ENCODE measurements at places on chromosomes 2 and 18.

DNA sequence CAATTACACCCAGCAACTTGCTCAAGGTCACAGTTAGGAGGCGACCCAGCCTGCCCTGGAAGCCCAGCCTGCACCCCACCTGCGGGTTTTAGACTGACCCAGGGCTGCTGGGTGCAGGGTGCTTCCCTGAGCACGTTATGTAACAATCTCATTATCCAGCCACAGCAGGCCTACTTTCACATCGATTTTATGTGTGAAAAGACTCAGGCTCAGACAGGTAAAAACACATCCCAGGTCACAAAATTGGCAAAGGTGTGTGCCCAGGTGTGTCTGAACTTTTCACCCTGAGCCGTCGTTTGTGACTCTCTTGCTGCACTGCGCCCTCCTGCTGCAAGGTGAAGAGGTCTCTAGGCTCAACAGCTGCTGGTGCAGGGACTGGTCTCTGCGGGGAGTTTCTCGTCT lies 668.2 kb upstream of the HS6ST1 start:
- DNase-seq, result no peak

- DNase-seq, result no peak
Observed at GRCh38 chr2:204691911-204692510, 146.7 kb downstream of the PARD3B start.

DNA sequence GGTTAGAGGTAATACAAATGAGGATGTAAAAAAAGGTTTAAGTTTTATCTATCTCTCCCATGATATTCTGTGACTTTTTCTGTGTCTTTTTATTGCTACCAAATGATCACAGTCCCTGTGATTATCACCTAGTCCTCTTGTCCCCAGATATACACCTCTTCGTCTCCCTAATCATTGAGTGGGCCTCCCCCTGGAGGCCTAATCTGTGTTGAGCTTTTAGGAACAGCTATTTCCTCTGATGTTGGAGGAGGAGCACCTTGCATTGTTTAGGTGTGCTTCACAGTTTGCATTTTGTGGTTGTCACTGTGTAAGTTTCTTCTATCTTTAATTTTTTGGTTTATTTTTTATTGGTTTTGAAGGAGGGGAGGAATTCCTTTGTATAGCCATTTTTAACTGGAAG lies 33.3 kb downstream of the CCDC85A start:
- DNase-seq, result no peak

- DNase-seq, result no peak
Observed at GRCh38 chr2:223681125-223681524, 79.0 kb upstream of the SCG2 start.

DNA sequence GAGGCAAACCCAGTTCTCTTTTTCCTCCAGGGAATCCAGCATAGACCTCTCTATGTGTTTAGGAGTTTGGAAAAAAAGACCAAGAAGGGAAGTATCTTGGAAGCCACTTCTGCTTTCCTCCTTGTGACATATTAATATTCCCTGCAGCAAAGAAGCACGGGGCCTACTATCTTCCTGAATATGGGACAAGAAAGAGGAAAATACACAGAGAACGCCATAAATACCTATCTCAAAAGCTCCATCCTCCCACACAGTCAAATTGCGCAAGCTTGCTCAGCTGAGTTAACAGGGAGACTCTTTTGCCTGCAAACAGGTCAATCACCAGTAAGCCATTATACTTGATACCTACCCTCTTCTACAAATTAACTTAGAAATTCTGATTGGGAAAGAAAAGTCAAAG lies 16.7 kb upstream of the RAPH1 start:
- no peak for DNase-seq

DNA sequence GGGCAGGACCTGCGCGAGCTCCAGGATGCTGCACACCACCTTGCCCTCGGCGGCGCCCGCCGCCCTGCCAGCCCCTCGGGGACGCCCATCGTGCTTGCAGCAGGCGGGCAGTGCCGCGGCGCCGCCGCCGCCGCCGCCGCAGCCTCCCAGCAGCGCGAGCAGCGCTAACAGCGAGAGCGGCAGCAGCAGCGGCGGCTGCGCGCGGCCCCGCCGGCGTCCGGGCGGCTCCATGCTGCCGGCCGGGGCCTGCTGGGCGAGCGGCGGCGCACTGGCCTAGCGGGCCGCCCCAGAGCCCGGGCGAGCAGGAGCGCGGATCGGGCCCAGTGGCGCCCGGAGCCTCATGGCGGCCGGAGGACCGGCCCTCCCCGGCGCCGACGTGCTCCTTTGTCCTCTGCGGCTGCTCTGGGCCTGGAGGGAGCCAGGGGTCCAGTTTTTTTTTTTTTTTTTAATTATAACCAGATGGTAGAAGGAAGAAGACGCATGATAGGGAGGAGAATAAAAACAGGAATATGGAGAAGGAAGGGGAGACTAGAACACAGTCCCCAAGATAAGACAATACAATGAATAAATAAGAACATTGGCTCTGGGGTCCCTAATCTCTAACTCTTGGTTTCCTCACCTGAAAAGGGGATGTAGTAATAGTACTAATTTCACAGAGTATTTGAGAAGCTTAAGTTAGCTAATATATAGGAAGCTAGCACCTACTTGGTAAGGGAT lies 17.1 kb upstream of the ANKRD62 start:
- DNase-seq, result no peak
